ENCODE measurements at places on chromosomes 11 and 22.

DNA sequence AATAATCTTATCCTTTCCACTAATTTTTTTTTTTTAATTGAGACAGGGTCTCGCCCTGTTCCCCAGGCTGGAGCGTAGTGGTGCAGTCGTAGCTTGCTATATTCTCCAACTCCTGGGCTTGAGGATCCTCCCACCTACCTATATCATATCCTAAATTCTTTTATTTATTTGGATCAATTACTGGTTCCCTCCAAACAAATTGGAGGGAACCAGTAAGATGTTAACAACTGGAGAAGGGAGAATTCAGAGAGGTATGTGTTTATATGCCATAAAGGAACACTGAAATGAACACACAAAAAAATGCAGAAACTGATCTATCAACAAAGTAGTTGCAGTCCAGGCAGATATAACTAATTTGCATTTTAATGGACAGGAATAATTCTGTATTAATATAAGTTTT, 63.6 kb downstream of the ATXN10 start:
- DNase-seq = no peak

GRCh38 chr22:42623756-42624441, 9.2 kb upstream of the POLDIP3 start:
- DNase-seq = no peak

- no peak for DNase-seq
These were observed 61.5 kb downstream of the NUP98 start for GRCh38 chr11:3735827-3736226.

DNA sequence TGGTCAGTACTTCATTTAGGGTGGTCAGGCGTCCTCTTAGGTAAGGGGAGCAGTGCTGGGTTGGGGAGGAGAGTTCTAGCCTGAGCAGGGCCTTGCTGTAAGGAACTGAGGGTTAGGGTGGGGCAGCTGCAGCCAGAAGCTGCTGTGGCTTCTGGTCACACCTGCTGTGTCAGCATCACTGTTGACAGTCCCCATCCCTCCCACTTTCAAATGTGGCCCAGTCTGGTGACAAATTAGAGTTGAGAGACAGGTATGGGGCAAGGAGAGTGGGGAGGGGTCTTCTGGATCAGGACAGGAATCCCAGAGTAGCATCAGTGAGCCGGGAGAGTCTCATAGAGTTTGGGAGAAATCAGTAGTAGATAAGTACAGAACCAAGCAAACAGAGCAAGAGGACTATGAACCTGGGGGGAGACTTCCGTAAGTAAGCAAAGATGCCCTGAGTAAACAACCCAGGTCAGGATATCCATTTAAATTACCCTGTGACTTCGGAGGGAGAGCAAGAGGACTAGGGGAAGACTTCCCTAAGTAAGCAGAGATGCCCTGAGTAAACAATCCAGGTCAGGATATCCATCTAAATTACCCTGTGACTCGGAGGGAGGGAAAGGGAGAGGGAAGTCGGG, 53.7 kb downstream of the PPP6R2 start:
- no peak for DNase-seq

DNA sequence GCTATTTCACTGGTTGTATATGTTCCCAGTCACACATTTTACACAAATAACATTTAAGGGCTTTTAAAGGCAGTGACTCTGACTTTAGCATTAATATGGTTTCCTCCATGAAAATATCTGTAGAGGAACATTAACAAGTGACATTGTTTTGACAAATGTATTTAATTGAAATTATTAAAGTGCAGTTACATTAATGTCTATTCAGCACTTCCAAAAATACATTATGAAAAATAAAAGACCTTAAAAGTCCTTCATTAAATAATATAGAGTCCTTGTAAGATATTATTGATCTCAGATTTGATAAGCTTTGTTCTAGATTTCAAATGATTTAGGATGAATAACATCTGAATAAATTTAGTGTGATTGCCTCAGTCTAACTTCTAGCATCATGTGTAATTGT, 951.9 kb upstream of the CHORDC1 start:
- no peak for DNase-seq
